ENCODE measurements at places on chromosomes 13 and 19.

DNA sequence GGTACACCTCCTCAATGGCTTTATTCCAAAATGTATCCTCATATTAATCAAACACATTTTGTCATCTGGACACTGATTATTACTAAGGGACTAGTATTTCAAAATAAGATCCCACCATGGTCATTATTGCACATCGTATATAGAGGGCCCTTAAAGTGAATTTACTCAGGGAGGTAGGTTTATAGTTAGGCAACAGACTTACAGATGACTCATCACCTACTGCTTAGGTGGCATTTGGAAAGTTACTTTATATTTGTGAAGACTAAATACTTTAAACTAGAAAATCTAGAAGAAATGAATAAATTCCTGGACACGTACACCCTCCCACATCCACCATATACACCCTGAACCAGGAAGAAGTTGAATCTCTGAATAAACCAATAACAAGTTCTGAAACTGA, 353.0 kb downstream of the KCTD12 start:
- DNase-seq = no peak

DNA sequence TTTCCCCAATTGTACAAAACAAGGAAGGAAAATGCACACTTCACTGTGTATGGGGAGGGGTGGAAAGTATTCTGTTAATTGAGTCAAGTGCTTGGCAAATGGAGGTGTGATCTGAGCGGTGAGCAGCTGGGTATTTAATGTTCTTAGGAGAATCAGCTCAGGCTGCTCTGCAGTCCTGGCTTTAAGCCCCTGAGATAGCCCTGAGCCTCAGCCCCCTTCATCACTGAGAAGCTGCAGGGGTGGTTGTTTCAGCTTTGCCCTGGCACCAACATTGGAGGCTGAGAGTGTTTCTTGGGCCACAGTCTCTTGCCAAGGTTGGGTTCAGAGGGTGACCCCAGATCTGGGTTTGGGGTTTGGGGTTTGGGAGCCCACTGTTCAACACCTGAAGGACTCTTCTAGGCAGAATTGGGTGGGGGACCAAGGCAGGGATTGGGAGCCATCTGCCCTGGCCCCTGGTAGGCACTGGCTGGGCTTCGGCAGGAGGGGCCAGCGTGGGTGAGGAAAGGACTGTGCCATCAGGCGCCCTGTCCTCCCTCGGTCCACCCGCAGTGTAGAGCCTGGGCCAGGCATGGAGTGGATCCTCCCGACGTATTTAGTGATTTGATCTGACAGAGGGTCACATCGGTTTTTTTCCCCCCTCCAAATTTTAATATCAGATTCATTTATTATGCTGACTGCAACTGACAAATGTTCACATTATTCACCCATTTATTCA, 66.7 kb upstream of the ZNF536 start:
- DNase-seq = no peak

GRCh38 chr19:46828484-46828883, 22.2 kb downstream of the AP2S1 start:
- DNase-seq = peak; percentile 46

DNA sequence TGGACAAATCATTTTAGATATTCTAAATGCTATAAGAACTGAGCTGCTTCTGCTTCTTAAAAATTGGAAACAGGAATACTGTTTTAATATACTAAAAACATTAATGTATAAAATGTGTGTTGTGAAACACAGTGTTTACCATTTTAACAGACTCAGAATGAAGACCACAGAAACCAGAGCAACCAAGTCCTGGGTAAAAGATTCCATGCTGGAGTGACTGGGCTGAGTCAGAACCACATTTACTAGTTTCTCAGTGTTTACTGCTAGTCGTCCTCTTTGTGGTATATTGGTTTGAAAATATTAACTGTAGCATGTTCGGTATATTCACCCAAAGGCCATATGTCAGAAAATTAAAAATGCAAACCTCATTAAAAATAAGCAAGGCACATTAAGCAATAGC, 31.9 kb downstream of the ANKRD10 start:
- DNase-seq = no peak

GRCh38 chr19:54208784-54209057, 8.1 kb downstream of the RPS9 start:
- DNase-seq = no peak

- DNase-seq = no peak
Measured at GRCh38 chr13:40770609-40770933, 419 bp downstream of the MRPS31 start.

GRCh38 chr13:51047434-51048165, 63.5 kb downstream of the C13orf42 start:
- DNase-seq = no peak

DNA sequence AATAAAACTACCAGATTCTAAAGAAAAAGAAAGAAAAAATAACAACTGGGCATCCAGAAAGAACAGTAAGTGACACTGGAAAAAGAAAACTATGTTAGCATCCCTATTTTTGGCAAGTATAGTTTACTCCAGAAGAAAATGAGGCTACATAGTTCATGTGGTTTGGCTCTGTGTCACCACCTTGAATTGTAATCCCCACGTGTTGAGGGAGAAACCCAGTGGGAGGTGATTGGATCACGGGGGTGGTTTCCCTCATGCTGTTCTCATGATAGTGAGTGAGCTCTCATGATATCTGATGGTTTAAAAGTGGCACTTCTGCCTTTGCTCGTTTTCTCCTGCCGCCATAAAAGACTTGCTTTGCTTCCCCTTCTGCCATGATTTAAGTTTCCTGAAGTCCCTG, 76.9 kb downstream of the ITGBL1 start:
- no peak for DNase-seq

GRCh38 chr19:16445238-16446107, 26.3 kb downstream of the EPS15L1 start:
- DNase-seq = no peak

- DNase-seq = no peak
Measured at GRCh38 chr19:13839938-13840304, 37.0 kb upstream of the NANOS3 start.

DNA sequence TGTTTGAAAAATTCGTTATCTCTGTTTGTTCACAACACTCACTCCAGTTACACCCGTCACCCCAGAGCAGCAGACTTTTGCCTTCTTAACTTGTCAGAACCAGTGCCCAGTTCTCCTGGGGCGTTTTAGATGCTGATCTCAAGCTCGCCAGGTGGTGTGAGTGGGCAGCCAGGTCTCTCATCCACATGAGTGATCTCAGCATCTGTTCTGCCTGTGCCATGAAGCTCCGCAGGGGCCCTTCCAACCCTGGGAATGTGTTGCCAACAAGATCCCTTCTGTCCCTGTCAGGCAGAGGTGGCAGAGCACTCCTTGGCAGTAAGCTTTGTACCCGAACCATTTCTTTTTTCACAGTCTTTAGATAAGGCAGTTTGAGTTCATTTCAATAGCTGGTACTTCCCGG, 896.5 kb downstream of the UQCRFS1 start:
- no peak for DNase-seq

DNA sequence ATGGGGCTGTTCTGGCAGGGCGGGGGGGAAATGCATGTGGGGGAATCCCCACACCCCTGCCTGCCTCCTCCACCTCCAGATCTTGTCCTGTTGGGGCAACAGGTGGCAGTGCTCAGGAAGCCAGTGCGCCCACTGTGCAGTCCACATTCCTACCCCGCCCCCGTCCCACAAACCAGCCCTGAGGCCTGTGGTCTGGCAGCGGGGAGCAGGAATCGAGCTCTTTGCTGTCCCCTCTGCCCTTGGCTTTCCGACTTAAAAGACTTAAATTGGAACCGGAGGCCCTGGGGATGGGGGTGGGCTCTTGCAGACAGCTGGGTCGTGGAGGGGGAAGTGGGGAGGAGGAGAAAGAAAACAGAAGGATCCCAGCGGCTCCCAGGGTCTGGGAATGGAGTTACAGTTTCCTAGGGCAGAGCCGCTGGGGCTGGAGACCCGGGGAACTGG, 4.3 kb downstream of the NANOS3 start:
- no peak for DNase-seq

- no peak for DNase-seq
Measured at GRCh38 chr19:10189616-10190015, 5.1 kb downstream of the DNMT1 start.

DNA sequence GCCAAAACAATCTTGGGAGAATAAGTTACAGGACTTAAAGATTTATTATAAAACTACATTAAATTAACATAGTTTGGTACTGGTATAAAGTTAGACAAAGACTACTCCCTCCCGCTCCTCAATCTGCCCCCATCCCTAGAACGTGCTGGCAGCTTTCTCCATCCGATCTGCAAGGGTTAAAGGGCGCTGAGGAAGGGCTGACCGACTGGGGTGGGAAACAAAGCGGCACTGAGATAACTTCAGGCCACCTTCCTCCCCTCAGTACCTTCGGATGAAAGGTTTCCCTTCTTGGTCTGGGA, 790 bp upstream of the SUGT1 start:
- DNase-seq = no peak

DNA sequence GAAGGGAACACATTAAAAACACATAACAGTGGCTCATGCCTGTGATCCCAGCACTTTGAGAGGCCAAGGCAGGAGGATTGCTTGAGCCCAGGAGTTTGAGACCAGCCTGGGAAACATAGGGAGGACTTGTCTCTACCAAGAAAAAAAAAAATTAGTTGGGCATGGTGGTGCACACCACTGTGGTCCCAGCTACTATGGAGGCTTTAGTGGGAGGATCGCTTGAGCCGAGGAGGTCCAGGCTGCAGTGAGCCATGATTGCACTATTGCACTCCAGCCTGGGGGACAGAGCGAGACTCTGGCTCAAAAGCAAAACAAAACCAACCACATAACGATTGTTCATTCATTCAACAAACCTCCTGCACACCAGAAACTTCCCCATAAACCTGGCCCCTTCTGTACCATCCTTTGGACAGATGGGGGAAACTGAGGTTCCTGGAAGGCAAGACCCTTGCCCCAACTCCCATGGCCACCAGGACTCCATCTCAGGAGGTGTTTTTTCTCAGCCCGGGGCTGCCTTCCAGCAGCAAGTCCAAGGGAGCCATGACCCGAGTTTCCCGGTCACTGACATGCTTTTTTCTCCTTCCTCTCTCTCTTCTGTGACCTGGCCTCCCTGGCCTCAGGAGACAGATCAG, 4.3 kb downstream of the FOSB start:
- no peak for DNase-seq

- DNase-seq = no peak
Measured at GRCh38 chr13:37640499-37640898, 41.9 kb upstream of the POSTN start.

DNA sequence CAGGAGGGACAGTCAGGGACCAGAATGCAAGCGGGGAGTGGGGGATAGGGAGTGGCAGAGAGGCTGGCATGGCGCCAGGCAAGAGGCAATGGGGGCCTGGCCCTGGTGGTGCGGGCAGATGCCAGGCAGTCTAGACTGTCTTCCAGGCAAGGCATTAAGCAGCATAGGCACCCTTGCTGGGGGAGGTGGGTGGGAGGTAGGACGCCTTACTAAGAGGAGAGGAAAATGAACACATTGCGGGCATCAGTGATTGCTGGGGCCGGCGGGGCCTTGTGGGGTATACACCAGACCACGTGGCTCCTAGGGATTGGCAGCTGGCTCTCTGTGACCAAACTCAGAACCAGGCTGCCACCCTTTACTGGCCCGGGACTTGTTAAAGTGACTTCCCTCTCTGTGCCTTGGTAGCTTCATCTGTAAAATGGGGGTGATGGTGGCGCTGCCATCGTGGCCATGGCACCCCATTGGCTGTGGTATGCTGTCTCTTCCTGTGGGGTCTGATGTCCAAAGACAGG, 46.0 kb downstream of the DNM2 start:
- no peak for DNase-seq

- DNase-seq = no peak
Measured at GRCh38 chr13:86562866-86563265, 763.6 kb upstream of the SLITRK6 start.

DNA sequence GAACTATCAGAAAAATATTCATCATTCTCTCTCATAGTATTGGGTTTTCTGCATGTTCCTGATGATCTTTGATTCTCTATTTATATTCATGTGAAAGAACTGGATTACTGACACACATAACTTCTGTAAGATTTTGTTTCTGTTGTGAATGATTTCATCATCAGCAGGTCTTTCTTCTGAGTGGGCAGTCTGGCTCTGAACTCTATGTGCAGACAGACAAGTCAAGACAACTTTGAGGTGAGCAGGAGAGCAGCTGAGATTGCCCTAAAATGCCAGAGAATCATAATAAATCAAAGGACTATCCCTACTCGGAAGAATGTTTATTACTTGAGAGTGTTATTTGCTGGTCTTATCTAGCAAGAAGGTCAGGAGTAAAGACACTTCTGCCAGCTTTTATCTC, 652.1 kb upstream of the GPC6 start:
- DNase-seq = no peak

GRCh38 chr13:27044837-27045570, 126.6 kb downstream of the USP12 start:
- no peak for DNase-seq

Measured in stimulated activated CD4-positive, alpha-beta T cell treated with anti-CD3 and anti-CD28 coated beads, Interleukin-1b, Interleukin-23, amount 100 ng/mL, for 4 hours (primary cell).